Prostate gland (tissue), 2 donors: ENCODE measurements at places on chromosomes 4 and X. TPM values are rescaled to one million over a fixed set of nuclear protein-coding genes. Genes with fewer than 3 reads are reported as not detected.

Gene CRMP1
- 6.0 TPM for total RNA-seq

Gene DCUN1D4
- 49.1 TPM for total RNA-seq

Gene HS3ST1
- 1.5 TPM for total RNA-seq

Gene KLF8
- 5.6 TPM for total RNA-seq
